ENCODE measurements at places on chromosomes 7 and 10.

DNA sequence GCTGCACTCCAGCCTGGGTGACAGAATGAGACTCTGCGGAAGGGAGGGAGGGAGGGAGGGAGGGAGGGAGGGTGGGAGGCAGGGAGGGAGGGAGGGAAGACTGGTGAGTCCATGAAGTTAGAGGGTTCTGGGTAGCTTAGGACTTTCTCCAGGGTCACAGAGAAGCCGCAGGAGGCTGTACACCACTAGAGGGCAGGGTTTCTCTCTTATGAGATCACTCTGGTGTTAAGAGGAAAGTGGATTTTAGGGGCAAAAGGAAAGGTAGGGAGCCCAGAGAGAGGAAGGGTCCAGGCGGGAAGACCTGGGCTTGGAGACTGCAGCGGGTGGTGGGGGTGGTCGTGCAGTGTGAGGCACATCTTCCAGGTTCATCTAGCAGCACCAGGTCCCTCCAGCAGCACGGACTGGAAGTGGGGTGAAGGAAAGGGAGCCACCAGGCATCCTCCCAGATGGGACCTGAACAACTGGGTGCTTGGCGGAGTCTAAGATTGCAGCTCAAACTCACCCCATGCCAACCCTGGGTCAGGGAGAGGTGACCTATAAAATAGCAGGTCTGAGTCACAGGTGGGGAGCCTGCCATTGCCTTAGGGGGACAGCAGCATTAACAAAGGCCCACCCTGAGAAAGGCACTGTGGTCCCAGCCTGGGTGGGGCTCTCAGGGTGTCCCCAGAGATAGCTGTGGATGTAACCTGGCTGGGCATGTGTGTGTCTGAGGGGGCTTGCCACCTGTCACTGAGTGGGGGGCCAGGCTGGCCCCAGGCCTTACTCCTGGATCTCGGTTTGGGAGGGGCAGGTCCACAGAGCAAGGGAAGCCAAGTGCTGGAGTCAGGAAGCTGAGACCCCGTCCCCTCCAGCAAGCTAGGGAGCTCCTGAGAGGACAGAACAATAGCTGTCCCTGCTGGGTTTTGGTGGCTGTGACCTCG is 48.5 kb upstream of the SLC29A3 start:
- DNase-seq = peak; percentile 6

- no peak for DNase-seq
These were observed 12.3 kb upstream of the ASB4 start for GRCh38 chr7:95473276-95473985.

GRCh38 chr7:140022582-140023211 is 40.1 kb downstream of the PARP12 start:
- DNase-seq = no peak

- DNase-seq = no peak
These were observed 298.2 kb downstream of the SORCS1 start for GRCh38 chr10:106866244-106866845.

- DNase-seq = no peak
These were observed 90.0 kb downstream of the LARP4B start for GRCh38 chr10:841535-841934.

DNA sequence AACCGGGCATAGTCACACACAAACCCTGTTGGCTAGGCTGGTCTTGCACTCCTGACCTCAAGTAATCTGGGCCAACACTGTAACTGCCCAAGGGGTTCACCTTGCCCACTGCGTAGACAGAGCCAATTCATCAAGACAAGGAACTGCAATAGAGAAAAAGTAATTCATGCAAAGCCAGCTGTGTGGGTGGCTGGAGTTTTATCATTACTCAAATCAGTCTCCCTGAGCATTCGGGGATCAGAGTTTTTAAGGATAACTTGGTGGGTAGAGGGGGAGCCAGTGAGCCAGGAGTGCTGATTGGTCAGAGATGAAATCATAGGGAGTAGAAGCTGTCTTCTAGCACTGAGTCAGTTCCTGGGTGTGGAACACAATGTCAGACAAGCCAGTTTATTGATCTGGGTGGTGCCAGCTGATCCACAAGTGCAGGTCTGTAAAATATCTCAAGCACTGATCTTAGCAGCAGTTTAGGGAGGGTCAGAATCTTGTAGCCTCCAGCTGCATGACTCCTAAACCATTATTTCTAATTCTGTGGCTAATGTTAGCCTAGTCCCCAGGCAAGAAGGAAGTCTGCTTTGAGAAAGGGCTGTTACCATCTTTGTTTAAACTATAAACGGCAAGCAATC is 15.6 kb upstream of the FXYD4 start:
- peak; percentile 31 for DNase-seq

DNA sequence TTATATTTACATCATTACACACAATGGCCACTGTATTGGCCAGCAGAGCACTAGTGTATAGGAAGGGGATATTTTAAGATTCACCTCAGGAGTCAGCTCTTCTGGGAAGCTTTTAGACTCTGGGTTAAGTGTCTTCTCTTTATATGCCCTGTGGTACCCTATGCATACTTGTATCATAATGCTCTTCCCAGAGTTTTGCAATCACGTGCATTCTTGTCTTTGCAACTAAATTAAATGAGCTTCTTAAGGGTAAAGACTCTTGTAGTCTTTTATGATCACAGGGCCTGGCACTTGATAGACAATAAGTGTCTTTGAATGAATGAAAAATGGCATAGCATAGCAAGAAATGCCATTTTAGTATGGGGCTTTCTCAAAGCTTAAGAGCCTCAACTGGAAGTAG is 35.4 kb upstream of the ARMS2 start:
- no peak for DNase-seq

GRCh38 chr10:72063703-72064391 is 24.5 kb downstream of the SPOCK2 start:
- DNase-seq = no peak

- no peak for DNase-seq
These were observed 115.4 kb downstream of the CABCOCO1 start for GRCh38 chr10:61778137-61778536.

- no peak for DNase-seq
These were observed 12.6 kb upstream of the COL1A2 start for GRCh38 chr7:94382132-94382531.

DNA sequence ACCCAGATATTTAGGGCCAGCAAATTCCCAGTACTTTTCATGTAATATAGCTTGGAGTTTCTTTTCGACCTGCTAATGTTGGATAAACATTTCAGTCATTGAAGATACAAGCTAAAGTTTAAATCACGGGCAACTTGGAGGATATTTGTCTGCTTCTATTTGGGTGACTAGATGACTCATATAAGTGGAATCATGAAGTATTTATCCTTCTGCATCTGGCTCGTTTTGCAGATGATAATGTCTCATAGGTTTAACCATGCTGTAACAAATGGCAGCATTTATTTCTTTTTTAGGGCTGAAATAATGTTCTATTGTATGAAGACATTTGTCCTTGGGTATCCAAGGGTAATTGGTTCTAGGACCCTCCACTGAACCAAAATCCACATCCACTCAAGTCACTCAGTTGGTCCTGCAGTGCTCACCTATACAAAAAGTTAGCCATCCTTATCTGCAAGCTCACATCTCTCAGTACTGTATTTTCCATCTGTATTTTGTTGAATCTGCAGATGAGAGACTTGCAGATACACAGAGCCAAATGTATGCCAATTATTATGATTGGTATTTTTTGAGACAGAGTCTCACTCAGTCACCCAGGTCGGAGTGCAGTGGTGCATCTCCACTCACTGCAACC is 187.2 kb upstream of the CSTF2T start:
- DNase-seq = no peak

- DNase-seq = no peak
These were observed 157.7 kb upstream of the PRR15 start for GRCh38 chr7:29405891-29406290.

DNA sequence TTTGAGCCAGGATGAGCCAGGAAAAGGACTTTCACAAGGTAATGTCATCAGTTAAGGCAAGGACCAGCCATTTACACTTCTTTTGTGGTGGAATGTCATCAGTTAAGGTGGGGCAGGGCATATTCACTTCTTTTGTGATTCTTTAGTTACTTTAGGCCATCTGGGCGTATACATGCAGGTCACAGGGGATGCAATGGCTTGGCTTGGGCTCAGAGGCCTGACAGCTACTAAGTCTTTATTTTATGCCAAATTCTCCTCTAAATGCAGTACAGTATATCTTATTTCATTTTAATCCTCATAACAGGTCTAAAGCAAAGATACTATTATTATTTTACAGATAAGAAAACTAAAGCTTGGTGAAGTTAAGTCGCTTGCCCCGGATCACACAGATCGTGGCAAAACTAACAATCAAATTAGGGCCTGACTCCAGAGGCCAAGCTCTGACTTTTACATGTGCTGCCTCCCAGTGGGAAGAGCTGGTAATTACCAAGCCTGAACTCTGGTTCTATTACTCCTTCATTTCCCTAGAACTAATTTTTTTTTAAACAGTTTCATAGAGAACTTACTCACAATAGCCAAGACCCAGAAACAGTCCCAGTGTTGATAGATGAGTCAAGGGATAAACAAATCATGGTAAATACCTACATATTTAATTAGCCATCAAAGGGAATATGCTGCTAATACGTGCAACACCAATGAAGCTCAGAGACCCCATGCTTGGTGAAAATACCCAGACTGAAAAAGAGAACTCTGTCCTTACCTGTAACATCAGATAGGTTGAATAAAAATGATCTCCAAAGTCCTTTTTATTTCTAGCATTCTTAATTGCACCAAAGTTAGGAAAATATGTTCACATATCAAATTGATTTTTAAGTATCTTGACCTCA is 35.4 kb downstream of the C7orf25 start:
- DNase-seq = peak; percentile 45

- DNase-seq = no peak
These were observed 9.7 kb downstream of the MINDY4 start for GRCh38 chr7:30780941-30781340.

DNA sequence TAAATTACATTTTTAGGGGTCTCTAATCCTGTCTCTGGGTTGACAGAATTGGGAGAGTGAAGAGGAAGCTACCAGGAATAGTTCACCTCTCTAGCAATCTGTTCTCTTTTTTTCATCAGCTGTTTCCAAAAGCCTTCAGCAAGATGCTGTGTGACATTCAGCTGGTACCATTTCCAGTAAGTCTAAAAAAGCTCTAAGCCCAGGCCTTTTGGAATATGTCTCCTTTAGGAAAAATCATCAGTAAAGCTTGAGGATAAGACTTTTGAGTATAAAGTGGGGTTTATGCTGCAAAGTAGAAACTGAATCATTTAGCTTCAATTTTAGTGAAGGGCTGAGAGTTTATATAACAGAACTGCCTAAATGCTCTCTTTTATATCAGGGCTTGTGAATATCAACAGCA is 81.5 kb downstream of the CCNY start:
- DNase-seq = no peak

- peak; percentile 27 for DNase-seq
These were observed 1.8 kb downstream of the ZMYND11 start for GRCh38 chr10:137031-137430.

GRCh38 chr10:31886885-31887284 is 41.7 kb downstream of the ARHGAP12 start:
- no peak for DNase-seq

DNA sequence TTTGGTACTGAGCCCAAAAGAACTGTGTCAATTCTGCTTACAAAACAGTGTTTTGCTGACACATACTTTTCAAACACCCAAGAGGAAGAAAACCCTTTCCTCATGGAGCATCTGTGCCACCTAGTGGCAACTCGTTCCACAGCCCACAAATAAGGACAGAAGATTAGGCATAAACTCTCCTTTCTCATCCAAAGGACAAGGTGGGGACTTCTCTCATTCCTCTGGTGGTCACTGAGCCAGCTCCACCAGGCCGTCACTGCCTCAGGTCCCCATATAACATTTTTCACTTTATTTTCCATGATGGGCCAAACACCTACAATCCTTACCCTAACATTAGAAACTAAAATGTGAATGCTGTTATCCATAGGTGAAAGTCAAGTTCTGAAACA is 76.9 kb downstream of the RNF216 start:
- peak; percentile 61 for DNase-seq

DNA sequence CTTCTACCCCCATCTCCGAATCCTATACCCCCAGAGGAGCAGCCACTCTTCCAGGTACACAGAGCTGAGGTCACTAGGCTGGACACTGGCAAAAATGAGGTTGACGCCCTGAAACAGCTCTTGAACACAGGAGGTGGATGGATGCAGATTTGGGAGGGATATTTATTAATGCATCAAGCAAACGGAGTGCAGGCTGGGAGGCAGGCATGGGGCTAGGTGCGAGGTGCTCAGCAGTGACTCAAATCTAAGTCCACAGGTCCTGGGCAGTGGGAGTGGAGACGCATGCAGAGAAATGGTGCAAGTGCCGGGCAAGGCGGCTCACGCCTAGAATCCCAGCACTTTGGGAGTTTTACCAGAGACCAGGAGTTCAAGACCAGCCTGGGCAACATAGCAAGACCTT is 11.0 kb downstream of the GUSB start:
- DNase-seq = no peak

DNA sequence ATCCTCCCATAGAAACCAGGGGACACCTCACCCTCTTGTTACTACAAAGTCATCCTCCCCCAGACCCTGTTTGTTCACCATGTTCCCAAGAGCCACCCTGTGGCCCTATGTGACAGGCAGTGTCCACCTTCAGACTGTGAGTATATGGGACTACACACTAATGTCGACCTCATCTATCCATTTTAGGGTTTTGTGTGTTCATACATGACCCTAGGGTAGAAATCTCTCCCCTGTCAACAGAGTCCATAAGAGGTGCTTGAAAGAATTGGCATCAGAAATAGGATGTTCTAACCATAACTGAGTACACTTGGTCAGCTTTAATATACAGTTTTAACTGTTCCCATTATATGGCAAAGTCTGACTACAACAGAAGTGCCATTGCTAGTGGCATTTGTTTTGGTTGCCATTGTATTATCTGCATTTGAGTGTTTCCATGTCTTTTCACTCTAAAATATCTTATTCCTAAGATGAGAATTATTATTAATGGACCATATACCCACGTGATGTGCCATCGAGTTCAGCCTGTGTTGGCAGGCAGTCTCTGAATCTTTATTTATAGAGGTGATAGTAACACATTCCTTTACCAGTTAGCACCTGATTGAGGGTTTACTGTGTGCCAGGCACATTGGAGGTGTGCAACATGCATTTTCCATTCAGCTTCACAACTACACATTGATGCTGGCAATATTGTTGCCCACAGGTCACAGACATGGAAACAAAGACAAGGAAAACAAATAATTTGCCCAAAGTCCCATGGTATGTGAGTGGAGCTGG is 590.6 kb upstream of the IGFBP3 start:
- no peak for DNase-seq

- no peak for DNase-seq
These were observed 24.3 kb upstream of the DNAJB12 start for GRCh38 chr10:72379062-72379461.

DNA sequence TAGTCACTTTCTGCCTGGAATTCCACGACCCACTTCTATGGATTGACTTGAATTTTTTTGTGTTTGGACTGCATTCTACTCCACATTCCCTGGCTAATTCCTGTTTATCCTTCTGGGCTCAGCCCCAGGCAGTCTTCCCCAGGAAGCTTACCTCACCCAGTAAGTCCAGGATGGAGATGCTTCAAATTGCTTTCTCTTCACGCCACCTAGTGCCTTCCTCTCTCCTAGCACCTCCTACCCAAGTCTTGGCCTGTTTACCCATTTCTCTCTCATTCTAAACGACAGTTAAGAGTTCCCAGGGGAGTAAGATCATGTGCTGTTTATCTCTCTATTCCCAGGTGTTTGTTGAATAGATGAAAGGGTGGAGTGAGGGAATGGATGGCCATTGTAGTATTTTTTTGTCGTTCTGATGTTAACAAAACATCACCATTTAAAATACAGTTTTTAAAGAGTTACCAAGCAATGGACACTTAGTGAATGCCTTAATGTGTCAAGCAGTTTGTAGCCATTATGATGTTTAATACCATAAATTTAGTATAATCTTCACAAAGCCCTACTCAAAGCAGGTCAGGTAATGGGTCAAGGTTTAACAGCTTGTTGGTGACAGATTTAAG is 45.5 kb upstream of the TARP start:
- DNase-seq = no peak

GRCh38 chr7:95441042-95441823 is 6.4 kb upstream of the PON2 start:
- no peak for DNase-seq
